ENCODE measurements at places on chromosomes 5 and 9.
A peak's percentile ranks its signal among the peaks of the same experiment; 100 is the strongest.

DNA sequence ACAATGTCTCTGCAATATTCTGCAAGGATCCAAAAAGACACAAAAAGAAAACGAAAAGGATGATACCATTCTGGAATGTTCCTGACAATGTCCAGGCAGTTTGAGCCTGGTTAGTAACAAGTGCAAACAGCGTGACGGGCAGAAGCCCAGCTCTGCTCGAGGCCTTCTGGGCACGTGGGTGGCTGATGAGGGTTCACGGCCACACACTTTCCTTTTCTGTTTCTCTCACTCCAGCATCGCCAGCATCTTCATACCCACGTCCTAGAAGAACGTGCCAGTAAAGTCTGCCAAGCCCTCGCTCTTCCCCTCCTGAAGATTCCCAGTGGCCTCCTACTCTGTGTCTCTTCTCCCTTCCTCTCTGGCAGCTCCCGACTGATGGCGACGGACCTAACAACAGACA, 36.7 kb downstream of the COL23A1 start:
- no peak for DNase-seq

GRCh38 chr5:167217097-167217743, 1074.2 kb upstream of the WWC1 start:
- no peak for DNase-seq

DNA sequence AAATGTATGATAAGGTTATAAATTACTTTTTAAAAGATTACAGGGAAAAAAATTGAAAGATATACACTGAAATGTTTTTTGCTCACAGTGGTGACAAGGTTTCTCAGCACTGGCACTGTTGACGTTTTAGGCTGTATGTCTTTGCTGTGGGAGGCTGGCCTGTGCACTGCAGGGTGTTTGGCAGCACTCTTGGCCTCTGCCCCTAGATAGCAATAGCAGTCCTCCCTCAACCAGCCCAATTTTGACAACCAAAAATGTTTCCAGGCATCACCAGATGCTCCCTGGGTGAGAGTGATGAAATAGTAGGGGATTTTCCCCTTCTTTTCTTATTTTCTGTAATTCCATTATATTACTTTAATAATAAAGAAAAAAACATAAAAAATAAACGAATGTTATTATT, 3.3 kb downstream of the CD274 start:
- DNase-seq, result no peak

DNA sequence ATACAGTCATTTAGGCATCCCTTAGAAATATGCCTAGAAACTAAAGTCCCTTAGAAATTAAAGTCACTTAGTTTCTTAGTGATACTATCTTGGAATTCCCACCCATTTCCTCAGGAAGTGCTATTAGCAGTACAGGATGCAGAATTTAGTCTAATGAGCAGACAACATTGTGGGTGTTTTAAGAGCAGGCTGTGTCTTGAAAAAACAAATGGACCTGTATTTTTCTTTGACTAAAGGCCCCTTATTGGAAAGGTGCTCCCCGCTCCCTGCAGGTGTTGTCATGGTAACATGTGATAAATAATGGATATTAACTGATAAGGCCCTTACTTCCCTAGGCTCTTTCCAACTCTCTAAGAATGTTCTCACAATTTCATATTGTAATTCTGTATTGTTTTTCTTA, 38.8 kb upstream of the STARD4 start:
- peak; percentile 7 for DNase-seq

GRCh38 chr9:33778700-33779351, 16.5 kb upstream of the PRSS3 start:
- DNase-seq, result peak; percentile 64

DNA sequence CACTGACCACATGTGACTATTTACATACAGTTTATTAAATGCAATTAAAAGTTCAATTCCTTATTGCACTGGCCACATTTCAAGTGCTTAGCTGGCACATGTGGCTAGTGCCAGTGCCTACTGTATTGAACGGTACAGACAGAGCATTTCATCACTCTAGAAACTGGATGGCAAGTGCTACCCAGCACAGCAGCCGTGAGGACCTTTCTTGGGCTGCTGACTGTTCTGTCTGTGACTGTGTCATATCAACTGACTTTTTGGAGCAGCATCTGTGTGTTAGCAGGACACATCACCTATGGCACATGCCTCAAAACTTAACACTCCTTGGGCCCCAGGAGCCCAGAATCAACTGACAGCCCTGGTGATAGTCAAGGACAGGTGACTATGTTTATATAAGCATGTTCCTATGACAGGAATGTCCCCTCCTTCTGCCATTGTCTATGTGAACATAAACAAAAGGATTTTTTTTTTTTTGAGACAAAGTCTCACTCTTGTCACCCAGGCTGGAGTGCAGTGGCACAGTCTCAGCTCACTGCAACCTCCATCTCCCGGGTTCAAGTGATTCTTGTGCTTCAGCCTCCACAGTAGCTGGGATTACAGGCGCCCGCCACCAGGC, 8.9 kb downstream of the IRF1 start:
- no peak for DNase-seq

GRCh38 chr5:10073441-10074104, 176.1 kb downstream of the ATPSCKMT start:
- DNase-seq, result no peak

DNA sequence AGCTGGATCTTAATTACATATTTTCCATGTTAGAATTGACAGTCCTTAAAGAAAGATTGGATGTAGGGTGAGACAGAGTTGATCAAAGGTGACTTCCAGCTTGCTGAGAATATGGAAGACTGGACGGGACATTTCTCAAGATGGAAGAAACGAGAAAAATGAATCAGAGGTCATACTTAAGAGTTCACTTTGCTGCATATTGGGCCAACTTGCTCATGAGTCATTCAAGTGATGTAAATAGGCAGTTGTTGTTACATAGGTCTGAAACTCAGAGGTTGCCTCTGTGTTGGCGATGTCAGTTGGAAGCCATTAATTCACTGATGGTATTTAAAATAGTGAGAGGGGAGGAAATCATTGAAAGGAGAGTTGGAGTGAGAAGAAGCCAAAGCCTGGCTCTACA, 132.8 kb downstream of the CD180 start:
- DNase-seq, result no peak

- DNase-seq, result peak; percentile 77
Measured at GRCh38 chr9:130701059-130702022, 7.8 kb downstream of the EXOSC2 start.

GRCh38 chr5:122500245-122501088, 188.4 kb downstream of the SNCAIP start:
- peak; percentile 73 for DNase-seq

GRCh38 chr5:140833993-140834392, at the start of gene PCDHA7:
PCDHA7 (plus strand) TSS chr5:140834269; CDS start chr5:140834384, 115 bp downstream.
- DNase-seq, result no peak

DNA sequence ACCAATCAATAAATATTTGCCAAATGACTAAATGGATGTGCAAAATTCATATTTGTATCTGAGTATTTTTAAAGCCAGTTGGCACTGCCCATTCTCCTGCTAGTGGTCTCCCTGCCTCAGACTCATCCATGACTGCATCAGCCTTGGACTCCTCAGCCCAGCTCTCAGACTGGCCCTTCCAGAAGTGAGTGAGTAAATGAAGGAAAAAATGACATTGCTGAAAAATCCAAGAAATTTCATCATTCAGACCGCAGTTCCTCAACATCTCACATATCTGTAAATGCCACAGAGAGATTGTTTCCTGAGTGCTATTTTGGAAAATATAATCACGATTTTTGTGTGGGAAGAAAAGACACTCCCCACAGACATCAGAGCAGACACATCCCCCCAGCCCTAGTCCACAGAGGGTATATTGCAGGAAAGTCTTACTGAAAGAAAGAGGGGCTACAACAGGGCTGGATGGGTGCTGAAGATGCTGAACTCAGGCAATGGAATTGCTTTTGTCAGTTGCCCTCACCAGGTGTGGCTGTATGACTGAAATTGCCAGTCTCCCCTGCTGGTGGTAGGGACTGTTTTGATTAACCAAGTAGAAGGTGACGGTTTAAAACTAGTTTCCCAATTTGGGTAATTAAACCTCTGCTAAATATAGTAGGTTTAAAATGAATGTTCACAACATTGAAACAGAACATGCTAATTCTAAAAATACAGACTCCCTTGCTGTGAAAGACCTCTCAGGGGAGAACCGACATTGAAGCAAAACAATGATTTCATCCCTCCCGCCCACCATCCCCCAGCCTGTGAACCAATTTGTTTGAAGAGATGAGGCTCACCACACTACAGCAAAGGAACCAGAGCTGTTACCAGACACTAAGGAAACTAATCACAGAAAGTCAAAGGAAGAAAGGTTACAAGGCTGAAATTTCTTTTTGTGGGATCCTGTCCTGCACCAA, 158.8 kb downstream of the DEPDC1B start:
- DNase-seq, result no peak

DNA sequence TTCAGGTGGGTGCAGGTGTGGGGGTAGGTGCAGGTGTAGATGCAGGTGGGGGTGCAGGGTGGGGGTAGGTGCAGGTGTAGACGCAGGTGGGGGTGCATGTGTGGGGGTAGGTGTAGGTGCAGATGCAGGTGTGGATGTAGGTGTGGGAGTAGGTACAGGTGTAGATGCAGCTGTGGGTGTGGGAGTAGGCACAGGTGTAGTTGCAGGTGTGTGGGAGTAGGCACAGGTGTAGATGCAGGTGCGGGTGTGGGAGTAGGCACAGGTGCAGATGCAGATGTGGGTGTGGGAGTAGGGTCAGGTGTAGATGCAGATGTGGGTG, 94.6 kb downstream of the PHF2 start:
- no peak for DNase-seq

- DNase-seq, result no peak
Measured at GRCh38 chr9:134949681-134950385, 32.1 kb upstream of the FCN1 start.

GRCh38 chr9:81490605-81491331, 198.6 kb downstream of the TLE1 start:
- DNase-seq, result no peak

GRCh38 chr5:141516672-141517025, 27.8 kb downstream of the PCDHGC5 start:
- no peak for DNase-seq

DNA sequence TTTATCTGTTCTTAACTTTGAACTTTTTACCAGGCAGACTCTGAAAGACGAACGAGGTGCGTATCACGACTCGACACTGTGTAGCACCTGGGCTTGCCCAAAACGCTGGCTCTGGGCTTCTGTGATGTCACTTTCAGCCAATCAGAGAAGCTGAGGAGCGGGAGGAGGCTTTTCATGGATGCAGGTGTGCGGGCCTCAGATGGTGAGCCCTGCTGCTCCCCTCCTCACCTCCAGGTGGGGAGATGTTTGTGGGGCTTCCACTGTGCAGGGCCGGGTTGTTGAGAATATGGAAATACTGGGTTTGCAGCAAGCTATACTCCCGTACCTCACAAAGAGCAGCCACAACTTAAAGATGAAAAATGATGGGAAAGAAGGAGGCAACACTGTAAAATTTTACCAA, 246.3 kb downstream of the IRX2 start:
- no peak for DNase-seq

DNA sequence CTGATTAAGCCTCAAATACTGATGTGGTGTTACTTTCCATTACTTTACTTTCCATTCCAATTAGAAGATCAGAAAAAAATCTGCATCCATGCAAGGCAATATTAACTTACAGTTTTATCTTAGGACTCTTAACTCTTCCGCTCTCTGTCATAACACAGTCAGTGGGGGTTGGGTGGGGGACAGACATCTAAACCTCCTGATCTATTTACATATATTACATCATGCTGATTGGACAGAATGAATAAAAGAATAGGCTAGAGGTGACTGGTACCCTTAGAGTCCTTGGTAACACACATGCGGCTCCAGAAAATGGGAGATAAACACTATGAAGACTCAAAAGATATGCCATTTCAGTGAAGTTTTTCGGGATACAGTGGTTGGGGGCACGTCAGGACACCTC, 27.6 kb downstream of the RAPGEF6 start:
- no peak for DNase-seq

GRCh38 chr5:178434016-178434761, 156.0 kb downstream of the COL23A1 start:
- DNase-seq, result peak; percentile 24

DNA sequence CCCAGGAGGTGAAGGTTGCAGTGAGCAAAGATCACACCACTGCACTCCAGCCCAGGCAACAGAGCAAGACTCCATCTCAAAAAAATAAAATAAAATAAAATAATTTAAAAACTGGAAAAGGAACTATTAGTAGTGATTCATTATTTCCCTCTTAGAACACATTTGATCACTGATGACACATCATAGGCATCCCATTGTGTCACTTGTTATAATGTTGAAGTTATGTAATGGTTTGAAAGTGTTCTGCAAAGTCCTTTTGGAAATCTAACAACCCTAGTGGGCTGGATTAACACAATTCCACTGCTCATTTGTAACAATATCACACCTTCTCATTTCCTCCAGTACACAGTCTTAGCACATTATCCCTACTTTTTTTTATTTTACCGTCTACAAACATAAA, 81.8 kb upstream of the LMNB1 start:
- DNase-seq, result no peak

DNA sequence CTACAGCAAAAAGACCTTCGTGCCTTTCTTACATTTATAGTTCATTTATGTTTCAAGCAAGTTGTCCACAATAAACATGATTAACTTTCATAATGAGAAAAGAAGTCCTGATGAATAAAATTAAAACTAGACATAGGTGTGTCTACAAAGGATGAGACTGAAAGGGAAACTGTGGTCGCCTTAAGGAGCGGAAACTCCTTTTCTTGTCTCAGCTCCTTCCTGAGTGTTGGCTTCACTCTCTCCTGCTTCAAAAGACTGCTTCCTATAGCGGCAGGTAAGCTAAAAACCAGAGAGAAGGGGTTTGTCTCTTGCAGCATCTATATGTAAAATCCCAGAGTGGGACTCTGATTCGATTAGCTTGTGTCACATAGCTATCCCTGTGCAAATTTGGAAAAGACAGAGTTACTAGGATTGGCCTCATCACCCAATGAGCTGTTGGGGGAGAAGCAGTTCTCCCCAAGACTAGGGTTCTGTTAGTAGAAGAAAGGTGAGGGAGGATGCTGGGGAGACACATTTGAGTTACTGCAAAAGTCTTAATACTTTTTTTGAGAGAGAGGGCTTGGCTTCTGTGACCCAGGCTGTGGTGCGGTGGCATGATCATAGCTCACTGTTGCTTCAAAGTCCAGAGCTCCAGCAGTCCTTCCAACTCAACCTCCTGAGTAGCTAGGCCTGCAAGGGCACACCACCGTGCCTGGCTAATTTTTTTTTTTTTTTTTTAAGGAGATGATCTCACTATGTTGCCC, 16.8 kb upstream of the CTSL start:
- DNase-seq, result no peak

GRCh38 chr9:22863736-22864135, 417.1 kb downstream of the DMRTA1 start:
- no peak for DNase-seq

- no peak for DNase-seq
Measured at GRCh38 chr5:82719368-82719767, 357.8 kb downstream of the TMEM167A start.

GRCh38 chr9:91740701-91741100, 209.3 kb downstream of the ROR2 start:
- DNase-seq, result no peak
